ENCODE measurements at places on chromosomes 1 and 21.

GRCh38 chr1:195939844-195940243 lies 668.4 kb downstream of the KCNT2 start:
- DNase-seq, result no peak

DNA sequence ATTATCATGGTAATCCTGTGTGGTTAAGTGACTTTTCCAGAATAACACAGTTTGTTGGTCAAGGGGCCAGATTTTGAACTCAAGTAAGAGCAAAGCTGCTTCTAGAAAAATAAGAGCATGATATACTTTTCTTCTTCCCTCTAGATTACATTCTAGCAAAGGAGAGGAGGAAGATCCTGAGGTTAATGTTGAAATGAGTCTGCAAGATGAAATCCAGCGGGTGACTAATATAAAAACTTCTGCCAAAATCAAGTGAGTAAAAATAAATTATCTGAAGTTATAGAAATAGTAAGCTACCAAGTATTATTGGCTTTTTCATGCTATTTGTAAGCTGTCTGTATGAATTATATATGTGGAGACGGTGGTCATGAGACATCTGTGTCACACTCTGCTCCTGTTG lies 12.8 kb downstream of the WDR3 start:
- DNase-seq, result no peak

- no peak for DNase-seq
Measured at GRCh38 chr21:21730512-21730911, 732.3 kb downstream of the NCAM2 start.

- no peak for DNase-seq
Measured at GRCh38 chr1:90650401-90650800, 66.7 kb downstream of the BARHL2 start.

GRCh38 chr1:159915571-159916241 lies 9.6 kb downstream of the TAGLN2 start:
- DNase-seq, result no peak

- no peak for DNase-seq
Measured at GRCh38 chr1:110259770-110260169, 49.7 kb downstream of the KCNC4 start.

- no peak for DNase-seq
Measured at GRCh38 chr1:91805311-91805801, 80.6 kb downstream of the TGFBR3 start.

DNA sequence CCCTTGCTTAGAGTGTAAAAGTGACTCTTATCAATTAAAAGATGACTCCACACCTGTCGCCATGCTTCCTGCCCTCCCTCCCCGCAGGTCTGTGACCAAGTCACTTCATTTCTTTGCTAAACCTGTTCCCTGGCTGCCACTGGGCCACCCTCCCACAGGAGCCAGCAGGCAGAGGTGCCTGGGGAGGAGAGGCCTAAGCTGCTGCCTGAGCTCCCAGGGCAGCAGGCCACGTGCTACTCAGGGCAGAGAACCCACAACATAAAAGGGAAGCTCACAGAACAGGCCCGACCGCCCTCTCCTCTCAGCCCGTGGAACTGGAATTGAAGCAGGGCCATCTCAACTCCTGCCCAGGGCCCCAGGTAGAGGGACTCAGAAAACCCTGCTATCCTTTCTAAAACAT lies 4.9 kb downstream of the C1orf198 start:
- no peak for DNase-seq

GRCh38 chr1:205315008-205315618 lies 6.4 kb downstream of the NUAK2 start:
- DNase-seq, result no peak

DNA sequence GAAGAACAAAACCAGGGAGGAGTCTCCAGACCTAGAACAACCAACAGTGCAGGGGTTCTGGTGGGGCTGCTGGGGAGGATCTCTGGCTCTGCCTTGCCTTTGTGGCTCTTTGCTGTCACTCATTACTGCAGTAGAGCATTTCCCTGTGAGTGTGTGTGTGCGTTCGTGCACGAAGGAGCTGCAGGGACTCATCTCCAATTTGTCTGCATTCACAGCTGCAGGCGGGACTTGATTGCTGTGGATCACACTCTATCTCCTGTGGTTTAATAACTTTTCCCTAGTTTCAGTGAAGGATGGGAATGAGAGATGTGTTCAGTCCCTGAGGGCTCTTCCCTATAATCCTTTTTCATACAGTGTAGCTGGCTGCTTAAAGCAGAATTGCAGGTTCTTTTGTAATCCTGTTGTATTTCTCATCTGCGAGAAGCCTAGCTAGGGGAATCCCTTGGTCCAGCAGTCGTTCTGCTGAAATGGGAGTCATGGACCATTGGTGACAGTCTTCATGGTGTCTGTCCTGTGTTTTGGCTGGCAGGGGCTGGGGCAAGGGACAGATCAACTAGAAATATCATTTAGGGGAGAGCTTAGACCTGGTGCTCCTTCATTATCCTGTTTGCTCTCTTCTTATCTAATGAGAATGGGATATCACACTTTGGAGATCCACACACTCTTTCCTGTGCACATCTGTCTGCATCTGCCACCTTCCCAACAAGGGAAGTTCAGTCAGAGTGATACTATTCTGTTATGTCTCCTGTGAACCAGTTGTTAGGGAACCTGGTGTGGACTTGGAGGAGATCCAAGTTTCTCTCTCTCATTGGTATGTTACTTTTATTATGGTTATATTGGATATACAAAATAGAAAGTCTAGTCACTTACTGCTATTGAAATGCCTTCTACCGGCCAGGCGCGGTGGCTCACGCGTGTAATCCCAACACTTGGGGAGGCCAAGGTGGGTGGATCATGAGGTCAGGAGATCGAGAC lies 3.0 kb downstream of the PCP4L1 start:
- DNase-seq, result no peak

GRCh38 chr1:160171980-160172379 lies 18.4 kb upstream of the CASQ1 start:
- no peak for DNase-seq

DNA sequence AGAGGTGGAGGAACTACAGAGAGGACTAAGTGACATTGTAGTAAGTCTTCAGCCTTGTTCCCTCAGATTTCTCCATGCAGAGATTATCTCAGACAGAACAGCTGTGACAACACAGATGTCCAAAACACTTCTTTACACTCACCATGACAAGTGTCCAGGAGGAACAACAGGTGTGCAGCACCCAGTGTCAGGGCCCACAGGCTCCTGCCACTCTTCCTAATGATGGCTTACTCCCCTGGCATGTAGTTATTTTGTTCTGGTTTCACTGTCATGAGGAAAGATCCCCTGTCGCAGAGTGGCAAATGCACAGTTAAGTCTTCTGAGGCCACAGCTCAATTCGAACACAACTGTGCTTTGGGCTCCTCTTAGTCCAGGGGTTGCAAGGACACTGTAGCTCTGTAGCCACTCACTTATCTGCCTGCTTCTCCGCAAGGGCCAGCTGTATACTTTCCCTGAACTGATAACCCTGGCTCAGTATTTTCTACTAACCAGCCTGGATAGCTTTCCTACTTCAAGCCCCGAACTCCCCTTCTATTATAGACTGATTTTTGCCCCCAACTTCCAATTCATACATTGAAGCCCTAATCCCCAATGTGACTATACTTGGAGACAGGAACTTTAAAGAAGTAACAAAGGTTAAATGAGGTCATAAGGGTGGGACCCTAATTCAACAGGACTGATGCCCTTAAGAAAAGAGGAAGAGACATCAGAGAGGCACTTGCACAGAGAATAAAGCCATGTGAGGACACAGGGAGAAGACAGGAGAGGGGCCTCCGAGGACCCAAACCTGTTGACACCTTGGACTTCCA lies 11.1 kb downstream of the PDZK1 start:
- DNase-seq, result peak; percentile 36

DNA sequence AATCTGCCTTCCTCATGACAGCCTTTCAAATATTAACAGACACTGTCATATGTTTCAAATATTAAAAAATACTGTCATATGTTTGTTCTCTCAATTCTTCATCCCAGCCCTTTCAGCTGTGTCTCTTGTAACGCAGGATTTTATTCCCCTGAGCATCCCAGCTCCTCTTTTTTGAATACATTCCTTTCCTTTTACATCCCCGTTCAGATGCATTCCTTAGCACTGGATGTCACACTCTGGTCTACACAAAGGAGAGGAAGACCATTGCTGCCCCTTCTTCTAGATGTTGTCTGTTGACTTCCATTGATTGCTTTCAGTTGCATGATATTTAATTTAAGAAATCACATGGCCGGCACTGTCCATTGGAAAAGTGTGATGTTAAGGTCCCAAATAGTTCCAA lies 117.4 kb upstream of the PAXBP1 start:
- DNase-seq, result no peak

DNA sequence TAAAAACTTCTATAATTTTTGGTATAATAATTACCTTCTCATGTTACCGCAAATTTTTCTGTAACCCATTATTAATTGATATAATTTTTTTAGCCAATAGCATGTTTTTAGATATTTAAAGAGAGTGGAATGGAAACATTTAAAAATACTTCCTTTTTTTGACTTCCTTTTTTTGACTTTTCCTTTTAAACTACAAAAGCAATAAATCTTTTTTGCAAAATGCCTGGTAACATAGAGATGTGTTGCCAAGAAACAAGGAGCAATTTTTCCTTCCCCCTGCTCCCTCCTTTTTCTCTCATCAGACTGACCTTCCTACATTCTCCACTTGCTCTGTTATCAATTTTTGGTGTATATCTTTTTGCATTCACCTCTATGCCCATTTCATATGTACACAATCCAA lies 666.2 kb downstream of the ADGRL2 start:
- DNase-seq, result no peak

GRCh38 chr21:41901099-41901498 lies 22.0 kb upstream of the PRDM15 start:
- no peak for DNase-seq

- no peak for DNase-seq
Measured at GRCh38 chr1:217924924-217925323, 293.8 kb downstream of the SPATA17 start.

DNA sequence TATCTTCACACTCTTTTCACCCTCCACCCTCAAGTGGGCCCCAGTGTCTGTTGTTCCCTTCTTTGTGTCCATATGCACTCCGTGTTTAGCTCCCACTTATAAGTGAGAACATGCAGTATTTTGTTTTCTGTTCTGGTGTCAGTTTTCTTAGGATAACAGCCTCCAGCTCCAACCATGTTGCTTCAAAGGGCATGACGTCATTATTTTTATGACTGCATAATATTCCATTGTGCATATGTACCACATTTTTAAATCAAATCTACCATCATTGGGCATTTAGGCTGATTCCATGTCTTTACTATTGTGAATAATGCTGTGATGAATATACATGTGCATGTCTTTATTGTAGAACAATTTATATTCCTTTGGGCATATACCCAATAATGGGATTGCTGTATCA lies 140.3 kb downstream of the LYPLAL1 start:
- DNase-seq, result no peak

DNA sequence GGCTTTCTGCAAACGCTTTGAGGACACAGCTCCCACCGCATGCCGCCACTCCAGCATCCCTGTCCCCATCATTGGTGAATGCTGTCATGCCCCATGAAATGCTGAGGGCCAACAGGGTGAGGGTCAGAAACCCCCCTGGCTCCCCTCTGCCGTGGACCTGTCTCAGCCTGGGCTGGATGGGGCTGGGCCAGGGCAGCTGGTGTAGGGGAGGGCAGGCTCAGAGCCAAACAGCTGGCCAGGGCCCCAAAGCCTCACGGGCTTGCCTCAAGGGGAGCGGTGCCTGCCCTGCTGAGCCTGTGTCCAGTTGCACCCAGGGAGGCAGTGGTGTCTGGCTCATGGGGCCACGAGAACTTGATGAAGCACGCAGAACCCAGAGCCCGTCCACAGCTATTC lies 49.7 kb downstream of the S100B start:
- no peak for DNase-seq

DNA sequence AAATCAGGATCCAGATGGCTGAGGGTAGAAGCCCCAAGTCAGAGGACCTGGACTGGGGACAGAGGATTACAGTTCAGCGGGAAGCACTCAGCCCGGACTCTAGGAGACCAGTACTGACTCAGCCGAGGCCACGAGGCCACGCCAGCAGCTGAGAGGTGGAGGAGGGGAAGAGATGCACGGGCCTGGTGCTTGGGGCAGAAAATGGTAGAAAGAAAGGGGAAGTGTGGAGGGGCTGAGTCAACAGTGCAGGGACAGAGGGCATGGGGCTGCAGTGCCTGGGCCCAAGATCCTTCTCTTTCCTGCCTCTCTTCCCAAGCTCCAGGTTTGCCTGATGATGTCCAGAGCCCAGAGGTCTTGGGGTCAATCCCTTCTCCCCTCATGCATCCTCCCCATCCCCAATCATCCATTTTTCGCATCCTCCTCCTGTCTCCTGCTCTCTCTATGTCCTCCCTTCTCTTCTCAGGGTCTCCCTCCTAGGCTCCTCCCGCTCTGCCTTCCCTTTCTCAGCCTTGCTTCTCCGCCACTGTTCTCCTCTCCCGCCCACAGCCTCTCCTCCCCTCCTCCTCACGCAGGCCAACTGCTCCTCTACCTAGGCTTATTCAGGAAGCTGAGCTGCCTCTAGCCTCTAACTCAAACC lies 7.7 kb downstream of the ARHGEF2 start:
- peak; percentile 54 for DNase-seq

DNA sequence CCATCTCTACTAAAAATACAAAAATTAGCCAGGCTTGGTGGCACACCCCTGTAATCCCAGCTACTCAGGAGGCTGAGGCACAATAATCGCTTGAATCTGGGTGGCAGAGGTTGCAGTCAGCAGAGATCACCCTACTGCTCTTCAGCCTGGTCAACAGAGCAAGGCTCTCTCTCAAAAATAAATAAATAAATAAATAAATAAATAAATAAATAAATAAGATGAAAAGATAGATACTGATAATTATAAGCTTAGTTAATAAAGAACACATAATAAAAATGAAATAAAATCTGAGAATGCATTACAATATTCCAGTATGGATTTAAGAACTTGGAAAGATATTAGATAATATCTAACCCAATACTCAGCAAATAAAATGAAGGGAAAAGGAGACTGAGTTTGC lies 235.9 kb upstream of the DAB1 start:
- no peak for DNase-seq

DNA sequence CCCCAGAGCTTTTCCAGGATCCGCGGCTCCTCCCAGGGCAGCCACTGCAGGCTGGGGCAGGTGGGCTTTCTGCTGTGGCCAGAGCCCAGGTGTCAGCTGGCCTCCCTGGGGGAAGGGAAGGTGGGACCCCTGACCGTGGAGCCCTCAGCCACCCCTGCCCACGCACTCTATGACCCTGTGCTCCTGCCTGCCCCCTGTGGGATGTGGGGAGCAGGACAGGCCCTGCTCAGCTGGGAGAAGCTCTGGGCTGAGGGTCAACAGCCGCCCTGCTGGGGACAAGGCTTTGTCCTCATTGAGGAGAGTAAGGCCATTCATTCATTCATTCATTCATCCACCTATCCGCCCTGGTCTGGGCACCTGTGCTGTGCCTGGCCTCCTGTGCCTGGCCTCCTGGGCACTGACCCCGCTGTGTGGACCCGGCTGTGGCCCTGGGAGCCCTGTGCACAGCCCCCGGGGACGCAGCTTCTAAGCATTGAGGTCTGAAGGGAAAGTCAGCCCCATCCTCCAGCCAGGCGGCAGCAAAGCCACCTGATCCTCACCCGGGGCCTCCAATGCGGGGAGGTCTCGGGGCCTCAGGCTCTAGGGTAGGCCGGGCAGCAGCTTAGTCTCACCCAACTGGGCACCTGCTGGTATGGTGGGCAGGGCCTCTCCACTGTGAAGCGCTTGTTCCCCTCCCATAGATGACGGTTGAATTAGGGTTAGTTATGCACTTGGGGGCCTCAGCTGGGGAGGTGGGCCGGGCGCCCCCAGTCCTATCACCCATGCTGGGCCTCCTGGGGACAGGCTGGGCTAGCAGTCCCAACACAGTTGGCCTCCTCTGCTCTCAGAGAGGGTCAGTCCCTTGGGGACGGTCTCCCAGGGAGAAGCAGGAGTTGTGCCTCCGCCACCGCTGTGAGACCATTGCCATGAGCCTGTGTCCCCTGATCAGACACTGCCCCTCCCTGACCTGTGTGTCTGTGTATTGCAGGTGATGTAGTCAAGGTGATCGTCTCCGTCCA lies 6.0 kb downstream of the TNFRSF14 start:
- DNase-seq, result no peak

Measured in right hindlimb (tissue), 1 donor.